ENCODE measurements at places on chromosomes 13 and 19.

DNA sequence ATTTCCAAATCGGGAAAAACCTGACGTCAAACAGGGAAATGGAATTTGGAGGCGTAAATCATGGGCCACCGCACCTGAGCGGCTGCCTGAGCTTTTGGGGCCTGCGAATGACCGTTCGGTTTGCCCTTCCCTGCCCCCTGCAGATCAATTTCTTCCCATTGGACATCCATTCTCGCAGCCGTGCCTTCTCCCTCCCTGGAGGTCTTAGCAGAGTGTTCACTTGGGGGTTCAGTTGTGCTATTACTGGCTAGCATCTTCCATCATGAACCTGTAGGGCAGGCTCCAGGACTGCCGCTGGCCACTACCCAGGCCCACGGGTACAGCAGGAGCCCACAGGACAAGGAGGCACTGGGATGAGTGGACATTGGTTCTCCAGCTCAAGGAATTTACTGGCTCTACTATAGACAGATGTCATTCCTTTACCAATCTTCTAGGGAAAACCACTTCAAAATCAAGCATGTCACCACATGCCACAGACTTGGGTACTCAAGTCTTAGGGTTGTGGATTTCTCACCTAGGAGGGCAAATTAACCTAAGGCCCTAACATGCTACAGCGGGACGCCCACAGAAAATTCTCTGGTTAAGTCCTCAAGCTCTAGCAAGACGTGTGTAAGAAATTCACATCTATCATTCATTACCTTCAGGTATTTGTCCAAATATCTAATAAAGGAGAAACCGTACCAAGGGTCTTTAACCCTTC, 75.5 kb downstream of the COL4A1 start:
- DNase-seq: no peak

DNA sequence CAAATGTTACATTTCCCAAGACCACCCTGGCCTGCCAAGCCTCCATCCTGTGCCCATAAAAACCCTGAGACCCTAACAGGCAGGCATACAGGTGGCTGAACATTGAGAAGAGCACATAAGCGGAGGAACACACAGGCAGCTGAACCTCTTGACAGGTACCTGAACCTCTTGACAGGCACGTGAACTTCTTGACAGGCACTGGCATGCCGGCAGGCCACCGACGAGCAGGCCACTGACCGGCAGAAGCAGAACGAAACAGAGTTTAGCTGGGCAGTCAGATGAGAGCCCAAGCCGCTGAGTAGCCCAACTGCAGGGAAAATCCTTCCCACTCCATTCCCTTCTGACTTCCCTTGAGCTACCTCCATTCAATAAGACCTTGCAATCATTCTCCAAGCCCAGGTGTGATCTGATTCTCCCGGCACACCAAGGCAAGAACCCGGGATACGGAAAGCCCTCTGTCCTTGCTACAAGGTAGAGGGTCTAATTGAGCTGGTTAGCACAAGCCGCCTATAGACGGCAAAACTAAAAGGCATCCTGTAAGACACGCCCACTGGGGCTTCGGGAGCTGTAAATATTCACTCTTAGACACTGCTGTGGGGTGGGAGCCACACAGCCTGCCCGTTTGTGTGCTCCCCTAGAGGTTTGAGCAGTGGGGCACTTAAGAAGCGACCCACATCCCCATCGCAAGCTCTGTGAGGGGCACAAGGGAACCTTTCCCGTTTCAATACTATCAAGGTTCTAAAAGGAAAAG, 2613.9 kb upstream of the PCDH20 start:
- DNase-seq: no peak

DNA sequence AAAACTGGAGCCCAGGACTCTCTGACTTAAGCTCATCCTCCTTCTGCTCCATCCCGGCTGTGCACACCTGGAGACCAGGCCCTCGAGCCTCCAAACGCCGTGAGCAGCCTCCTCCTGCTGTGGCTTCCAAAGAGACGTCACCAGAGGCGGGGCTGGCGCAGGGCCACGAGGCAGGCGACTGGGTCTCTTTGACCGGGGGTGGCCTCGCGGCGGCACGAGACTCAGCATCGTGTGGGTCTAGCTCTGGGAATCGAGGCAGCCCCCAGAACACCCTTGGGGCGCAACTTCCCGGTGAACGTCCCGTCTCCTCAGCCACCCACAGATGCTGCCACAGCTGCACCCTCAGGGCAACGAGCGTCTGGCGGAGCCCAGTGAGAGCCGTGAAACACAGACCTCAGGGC, 22.8 kb downstream of the RASA3 start:
- DNase-seq: no peak

GRCh38 chr13:113930671-113931637, 42.9 kb downstream of the C13orf46 start:
- DNase-seq: no peak

DNA sequence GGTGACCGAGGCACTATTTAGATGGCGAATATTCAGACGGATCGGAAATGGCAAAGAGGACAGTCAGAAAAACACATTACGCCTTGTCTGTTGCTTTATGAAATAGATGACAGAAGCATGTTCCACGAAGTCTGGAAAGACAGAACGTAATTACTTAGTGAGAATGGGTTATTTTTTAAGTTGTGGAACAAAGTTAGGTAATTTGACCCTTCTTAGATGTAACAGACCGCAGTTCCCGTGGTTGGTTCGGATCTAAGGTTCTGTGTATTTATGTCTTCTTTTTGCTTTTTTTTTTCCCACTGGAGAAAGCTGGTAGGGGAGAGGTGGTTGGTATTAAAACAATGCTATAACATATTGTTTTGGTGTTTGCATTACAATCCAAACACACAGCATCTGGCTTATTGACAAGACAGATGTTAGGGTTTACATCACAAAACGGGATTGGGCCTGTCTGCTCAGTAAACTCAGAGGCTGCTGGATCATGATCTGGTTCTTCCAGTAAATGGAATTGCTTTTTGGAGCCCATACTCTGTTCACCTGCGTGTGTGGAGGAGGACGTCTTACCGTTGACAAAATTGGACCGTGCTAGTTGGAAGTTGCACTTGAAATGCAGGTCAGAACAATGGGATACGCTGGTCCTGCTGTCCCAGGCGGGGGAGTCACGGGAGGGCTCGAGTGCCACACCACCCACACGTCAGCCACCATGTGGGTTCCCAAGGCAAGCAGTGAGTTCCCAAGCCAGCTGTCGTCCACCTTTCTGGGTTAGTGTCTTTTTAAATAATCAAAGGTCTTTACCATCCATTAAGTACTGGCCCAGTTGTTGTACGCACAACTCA, 13.8 kb downstream of the ATP11A start:
- DNase-seq: no peak

Data from stimulated activated CD4-positive, alpha-beta T cell treated with anti-CD3 and anti-CD28 coated beads, Interleukin-1b, Interleukin-23, amount 100 ng/mL, for 1 hour (primary cell).